Stimulated activated naive CD4-positive, alpha-beta T cell treated with Interleukin-2 at 50 U/mL for 16 hours (primary cell): ENCODE measurements at places on chromosomes 4 and X.

GRCh38 chr4:134018846-134019245, 182.7 kb downstream of the PABPC4L start:
- DNase-seq = no peak

- no peak for DNase-seq
Observed at GRCh38 chr4:178917756-178918155, 1475.5 kb upstream of the AGA start.

GRCh38 chr4:165308606-165309005, 18.9 kb upstream of the MSMO1 start:
- no peak for DNase-seq

GRCh38 chr4:123547216-123548165, 150.9 kb downstream of the SPRY1 start:
- no peak for DNase-seq

- DNase-seq = no peak
Observed at GRCh38 chrX:111876646-111877045, 665 bp downstream of the TRPC5OS start.

DNA sequence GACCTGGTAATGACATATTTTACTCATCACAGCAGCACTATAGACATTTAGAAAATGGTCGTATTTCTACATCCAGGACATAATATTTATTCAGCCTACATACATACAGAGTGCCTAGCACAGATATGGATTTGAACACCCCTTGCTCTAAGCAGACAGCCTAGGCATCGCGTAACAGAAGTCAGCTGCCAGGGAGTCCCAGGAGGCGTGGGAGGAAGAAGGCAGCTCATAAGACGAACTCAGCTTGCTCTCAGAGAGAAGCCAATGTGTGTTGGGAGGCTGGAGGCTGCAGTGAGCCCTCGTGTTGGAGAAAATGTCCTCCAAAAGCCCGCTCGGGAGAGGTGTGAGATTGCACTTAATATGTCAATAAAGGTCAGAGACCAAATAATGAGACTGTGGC, 131.6 kb downstream of the BCOR start:
- no peak for DNase-seq

DNA sequence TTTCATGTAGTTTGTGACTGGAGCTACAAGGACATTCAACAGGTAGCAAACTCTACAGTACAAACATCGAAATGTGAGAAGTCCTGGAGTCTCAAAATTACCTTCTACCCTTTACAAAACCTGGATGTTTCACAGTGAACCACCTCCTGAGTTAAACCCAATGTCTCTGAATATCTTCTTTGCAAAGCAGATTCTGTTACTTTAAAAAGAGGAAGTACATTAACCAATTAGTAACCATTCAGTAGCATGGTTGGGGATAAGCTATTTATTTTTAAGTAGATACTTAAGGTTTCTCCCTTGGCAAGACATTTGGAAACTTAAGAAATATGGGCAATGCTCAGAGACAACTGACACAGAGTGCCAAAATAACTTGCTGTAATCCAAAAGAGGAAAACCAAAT, 371.9 kb upstream of the NWD2 start:
- DNase-seq = no peak

GRCh38 chr4:98421111-98421510, 159.9 kb downstream of the RAP1GDS1 start:
- DNase-seq = no peak

DNA sequence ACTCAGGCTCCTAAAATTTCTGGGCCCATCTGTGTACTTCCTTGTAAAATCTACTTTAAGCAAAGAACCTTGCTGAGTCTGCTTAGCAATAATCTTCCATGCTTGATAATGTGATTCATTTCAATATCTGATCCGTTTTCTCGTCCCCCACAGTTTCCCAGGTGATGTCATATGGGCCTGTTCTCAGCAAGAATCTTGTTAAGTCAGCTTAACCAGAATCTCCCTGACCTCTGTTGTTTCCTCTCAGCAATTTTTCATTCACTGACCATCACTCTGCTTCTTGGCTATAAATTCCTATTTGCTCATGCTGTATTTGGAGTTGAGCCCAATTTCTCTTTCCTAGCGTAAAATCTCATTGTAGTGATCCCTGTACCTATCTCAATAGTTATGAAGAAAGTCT, 13.9 kb downstream of the CSN2 start:
- DNase-seq = no peak

- no peak for DNase-seq
Observed at GRCh38 chr4:46886711-46887110, 22.3 kb downstream of the COX7B2 start.

DNA sequence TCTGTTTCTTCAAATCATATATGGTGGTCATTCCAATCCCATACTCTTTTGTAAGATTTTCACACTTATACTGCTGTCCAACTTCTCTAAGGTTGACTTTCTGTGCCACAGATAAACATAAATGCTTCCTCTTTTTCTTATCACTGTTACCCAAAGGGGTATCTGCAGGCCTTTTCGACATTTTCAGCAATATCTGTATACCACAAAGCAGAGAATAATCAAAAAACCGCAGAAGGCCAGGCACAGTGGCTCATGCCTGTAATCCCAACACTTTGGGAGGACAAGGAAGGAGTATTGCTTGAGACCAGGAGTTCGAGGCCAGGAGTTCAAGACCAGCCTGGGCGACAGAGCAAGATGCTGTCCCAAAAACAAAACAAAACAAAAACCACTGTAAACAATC, 3.1 kb upstream of the RFC1 start:
- no peak for DNase-seq

GRCh38 chrX:105754286-105754964, 67.9 kb upstream of the NRK start:
- no peak for DNase-seq

DNA sequence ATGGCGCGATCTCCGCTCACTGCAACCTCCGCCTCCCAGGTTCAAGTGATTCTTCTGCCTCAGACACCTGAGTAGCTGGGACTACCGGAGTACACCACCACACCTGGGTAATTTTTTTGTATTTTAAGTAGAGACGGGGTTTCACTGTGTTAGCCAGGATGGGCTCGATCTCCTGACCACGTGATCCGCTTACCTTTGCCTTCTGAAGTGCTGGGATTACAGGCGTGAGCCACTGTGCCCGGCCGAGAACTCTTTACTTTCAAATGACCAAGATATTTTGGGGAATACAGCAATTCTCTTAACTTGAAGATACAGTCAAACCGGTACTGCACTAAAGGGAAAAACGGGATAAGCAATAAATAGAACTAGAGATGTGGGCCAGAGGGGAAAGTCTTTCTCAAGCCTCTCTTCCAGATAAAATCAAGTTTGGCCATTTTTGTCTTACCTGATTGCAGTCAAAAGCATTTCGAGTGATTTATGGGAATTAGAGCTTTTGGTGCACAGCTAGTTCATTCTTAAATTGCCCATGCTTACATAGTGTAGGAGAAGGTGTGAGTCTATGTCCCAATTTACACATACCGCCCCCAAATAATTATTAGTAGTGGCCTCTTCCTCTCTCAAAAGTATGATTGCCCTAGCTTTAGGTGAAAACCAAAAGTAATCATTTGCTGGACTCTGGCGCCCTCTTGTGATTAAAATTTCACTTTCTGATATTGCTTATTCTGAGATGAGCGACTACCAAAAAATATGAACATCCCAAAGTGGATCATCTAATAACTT, 53.2 kb upstream of the ABCG2 start:
- DNase-seq = no peak

GRCh38 chr4:182192511-182193181, 50.6 kb upstream of the TENM3 start:
- DNase-seq = no peak

DNA sequence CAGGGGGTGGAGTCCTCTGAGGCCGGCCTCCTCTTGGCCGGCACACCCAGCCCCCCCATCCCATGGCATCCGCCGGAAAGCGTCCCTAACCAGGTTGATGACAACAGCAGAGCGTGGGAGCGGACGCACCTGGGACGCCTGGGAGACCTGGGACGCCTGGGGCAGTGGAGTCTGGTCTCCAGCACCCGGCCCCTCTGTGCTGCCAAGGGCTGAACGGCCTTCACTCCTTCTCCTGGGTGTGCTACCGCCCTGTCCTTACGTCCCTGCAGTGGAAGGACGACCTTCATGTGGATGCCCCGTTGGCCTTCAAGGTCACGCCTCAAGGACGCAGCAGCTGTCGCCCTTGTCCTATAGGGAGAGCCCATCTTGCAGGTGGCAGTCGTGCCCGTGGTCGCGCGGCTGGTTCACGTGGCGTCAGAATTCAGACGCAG, 26.9 kb downstream of the NKX1-1 start:
- no peak for DNase-seq

- DNase-seq = peak; percentile 31
Observed at GRCh38 chrX:102652031-102652688, 877 bp downstream of the GPRASP1 start.

DNA sequence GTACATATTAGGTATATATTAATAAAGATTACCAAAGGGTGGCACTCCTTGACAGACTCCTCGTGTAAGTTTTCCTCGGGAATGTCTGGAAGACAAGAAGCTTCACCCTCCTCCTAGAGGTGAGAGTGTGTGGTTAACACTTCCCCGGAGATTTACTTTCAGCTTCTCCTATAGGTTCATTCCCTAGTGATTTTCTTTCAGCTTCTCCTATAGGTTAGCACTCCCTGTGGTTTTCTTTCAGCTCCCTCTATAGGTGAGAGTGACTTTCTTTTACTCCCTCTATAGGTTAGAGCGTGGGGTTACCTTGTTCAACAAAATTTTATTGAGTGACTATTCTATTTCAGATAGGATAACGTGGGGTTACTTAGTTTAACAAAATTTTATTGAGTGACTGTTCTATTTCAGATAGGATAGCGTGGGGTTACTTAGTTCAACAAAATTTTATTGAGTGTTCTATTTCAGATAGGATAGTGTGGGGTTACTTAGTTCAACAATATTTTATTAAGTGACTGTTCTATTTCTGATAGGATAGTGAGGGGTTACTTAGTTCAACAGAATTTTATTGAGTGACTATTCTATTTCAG, 106.0 kb upstream of the PLAC1 start:
- no peak for DNase-seq

GRCh38 chrX:11967986-11968869, 170.0 kb upstream of the FRMPD4 start:
- DNase-seq = no peak

DNA sequence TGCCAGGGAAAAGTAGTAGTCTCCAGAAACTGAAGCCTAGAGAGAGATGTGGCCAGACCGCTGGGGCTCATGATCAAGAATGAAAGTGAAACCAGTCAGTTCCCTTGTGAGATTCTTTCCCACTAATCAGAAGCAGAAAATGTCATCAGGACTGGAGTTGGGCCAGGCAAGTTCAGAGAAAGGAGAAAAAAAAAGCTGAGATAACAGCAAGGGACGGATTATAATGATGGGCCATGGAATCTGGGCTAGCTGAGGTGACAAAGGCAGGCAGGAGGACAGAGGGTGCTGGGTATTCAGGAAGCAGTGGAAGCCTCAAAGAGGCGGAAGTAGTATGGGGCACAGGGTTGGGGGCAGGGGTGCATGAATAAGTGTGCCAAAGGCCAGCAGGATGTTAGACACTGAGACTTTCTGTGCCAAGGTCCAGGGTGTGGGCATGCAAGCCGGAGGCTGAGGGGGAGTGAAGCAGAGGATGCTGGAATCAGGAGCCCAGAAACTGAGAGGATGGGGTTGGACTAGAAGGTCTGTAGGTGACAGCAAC, 2.5 kb downstream of the CXorf38 start:
- peak; percentile 1 for DNase-seq

GRCh38 chrX:10634392-10635161, 14.2 kb upstream of the MID1 start:
- DNase-seq = no peak
